Effector memory CD8-positive, alpha-beta T cell (primary cell): ENCODE measurements at places on chromosomes 16 and 17.

DNA sequence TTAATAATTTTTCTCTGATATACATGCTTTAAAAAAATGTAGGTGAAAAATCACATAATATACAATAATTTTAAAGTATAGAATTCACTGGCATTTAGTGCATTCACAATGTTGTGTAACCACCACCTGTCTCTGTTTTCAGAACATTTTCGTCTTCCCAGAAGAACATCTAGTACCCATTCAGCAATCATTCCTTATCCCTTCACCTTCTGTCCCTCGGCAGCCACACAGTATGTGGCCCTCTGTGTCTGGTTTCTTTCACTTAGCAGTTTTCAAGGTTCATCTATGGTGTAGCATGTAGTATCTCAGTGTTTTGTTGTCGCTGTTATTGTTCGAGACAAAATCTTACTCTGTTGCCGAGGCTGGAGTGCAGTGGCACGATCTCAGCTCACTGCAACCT lies 33.6 kb downstream of the PRPSAP2 start:
- DNase-seq: no peak

DNA sequence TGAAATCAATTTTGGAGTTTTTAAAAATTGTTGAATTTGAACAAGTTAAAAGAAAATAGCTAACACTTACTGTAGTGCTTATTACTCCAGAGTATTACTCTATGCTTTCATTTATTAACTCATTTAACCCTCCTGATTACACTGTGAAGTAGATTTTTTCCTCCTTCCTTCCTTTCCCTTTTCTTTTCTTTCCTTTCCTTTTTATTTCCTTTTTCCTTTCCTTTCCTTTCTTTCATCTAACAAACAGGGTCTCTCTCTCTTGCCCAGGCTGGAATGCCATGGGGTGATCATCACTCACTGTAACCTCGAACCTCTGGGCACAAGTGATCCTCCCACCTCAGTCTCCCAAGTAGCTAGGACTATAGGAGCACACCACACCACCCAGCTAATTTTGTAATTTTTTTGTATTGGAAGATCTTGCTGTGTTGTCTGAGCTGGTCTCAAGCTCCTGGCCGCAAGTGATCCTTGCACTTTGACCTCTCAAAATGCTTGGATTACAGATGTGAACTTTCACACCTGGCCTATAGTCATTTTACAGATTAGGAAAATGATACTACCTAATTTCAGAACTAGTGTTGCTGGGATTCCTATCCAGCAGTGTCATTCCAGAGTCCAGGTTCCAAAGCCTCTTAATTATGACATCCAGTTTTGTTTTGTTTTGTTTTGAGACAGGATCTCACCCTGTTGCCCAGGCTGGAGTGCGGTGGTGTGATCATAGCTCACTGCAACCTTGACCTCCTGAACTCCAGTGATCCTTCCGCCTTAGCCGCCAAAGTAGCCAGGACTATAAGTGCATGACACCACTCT lies 59.9 kb downstream of the TAOK1 start:
- no peak for DNase-seq

DNA sequence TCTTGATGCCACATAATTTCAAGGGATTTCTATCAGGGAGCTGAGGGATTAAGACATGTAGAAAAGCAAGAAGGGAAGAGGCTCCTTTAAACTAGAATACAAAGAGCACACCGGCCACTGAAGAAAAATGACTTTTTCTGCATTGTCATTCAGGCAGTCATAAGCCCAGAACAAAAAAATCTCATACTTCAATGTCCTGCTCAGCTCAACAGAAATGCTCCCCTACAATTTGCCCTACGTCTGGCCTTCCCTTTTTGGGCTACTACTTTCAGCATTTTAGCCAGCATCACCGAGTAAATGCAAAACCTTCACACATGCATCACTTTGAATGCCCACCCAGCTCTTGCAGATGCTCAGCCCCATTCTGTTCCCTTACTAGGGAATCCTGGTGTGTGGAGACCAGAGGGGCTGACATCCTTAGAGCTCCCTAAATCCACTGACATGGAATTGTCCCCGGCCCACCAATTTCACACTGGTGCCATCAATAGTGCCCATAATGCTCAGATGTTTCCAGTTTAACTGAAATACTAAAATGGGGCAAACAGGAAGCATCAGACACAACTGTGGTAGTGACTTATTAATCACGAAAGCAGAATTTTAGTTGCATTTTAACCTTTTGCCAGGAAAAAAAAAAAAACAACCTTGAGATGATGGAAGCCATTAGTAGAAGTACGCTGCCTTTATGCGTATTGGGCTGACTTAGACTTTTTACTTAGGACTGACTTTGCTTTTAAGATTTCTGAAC lies 2.7 kb downstream of the MAP3K14 start:
- DNase-seq: no peak

DNA sequence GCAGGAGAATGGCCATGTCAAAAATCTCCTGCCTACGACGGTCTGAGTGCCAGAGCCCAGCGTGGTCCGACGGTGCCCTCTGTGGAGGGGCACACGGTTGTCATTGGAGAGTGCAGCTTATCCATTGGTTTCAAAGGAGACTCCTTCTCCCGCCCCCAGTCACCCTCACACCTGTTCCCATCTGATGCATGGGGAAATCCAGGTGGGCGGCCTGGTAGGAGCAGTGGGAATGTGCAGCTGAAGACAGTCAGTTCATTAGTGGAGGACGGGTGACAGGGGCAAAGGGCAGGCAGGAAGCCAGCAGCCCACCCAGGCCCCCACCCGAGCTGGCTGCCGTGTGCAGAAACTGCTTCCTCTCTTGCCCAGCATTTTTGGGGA lies 162.3 kb downstream of the IRF8 start:
- DNase-seq: no peak

DNA sequence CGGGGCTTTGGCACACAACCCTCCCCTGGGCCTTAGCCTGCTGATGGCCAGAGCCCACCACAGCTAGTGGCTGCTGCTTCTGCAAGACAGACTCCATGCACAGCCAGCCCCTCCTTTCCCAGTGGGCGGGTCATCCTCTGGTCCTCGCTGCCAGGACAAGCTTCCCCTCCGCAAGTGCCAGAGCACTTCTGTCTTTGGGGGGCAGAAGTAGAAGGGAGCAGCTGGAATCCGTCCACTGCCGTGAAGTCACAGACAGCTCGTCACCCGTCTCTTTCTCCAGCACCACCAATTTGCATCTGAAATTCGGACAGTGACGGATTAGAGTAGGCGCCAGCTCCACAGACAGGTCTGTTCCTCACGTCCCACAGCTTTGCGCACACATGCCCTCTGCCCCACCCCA lies 31.3 kb upstream of the NAT9 start:
- DNase-seq: no peak

DNA sequence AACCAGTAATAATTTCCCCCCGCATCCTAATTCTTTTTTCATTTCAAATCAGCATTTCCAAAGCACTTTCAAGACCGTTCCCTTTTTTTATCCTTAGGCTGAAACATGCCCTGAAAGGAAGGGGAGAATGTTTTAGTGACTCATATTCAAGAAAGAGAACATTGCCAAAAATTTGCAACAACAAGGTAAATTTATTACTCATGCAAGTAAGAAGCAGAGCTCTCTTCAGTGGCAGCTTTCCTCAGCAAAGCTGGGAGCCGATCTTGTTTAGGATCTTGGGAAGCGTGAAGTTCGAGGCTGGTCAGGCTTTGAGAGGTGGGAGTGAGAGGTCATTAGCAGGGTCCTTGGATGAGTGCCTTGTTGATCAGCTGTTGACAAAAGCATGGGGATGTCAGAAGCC lies 129.5 kb downstream of the PRKCA start:
- DNase-seq: no peak

DNA sequence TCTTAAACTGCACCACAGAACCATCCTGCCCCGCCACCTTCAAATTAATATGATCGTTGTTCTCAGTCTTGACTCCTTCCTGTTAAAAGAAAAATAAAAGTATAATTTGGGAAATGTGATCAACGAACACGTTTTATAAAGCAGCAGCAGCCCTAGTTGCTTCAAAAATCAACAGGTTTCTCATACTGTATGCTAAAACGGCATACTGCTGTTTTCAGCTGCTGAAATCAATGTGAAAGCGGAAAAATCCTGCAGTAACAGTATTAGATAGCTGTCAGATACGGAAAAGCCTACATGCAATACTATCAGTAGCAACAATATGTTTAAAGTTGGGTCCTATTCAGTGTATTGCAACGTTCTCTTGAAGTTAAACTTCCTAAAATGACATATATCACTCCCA lies 1.6 kb downstream of the SUMO2 start:
- DNase-seq: no peak

- DNase-seq: peak; percentile 41
Observed at GRCh38 chr17:75404731-75405364, 630 bp downstream of the GRB2 start.

GRCh38 chr16:30010844-30011713 lies at the start of gene DOC2A:
Gene DOC2A (minus strand): TSS chr16:30011027. CDS start chr16:30010222, 805 bp downstream.
- DNase-seq: no peak

DNA sequence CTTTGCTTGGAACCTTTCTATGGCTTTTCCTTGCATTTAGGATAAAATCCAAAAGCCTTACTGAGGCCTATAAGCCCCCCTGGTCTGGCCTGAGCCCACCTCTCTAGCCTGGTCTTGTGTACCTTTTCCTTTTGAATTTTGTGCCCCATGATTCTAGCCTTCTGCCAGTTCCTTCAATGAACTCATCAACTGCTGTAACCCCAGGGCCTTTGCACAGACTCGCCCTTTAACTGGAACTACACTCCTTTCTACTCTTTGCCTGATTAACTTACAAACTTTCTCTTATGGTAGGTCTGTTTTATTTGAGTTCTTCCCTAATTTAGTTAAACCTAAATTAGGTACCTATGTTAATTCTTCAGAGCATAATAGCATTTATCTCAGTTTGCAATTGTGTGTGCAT lies 24.2 kb downstream of the GJD3 start:
- DNase-seq: no peak

GRCh38 chr17:81160747-81161453 lies 4.4 kb upstream of the PVALEF start:
- DNase-seq: no peak

DNA sequence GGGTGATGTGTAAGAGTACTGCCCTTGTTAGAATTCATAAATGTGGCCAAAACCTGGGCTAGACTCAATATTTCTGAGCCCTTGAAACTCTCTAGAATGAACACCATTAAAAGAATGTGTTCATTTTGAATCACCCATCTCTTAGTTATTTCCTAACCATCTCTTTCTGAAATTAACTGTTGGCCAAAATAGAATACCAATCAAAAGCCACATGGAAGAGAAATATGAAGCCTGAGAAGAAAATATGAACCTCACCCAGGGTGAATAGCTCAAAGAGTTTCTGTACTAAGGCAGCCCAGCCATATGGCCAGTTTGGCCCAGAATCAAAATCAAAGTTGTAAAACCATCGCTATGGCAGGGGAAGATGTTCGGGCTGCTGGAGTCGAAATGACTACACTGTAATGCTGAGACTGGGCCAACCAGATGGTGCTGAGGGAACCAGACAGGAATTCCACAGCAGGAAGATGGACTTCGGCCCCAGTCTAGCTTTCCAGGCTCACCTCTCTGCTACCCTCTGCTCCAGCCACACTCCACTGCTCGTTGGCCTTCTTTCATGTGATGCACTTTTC lies 154.3 kb upstream of the ZFHX3 start:
- no peak for DNase-seq

- no peak for DNase-seq
Observed at GRCh38 chr17:45784293-45784740, at the start of gene CRHR1. Gene CRHR1 (plus strand): TSS chr17:45784320. CDS start chr17:45784545, 225 bp downstream.

- DNase-seq: no peak
Observed at GRCh38 chr17:73947281-73947965, 256.1 kb upstream of the RPL38 start.

DNA sequence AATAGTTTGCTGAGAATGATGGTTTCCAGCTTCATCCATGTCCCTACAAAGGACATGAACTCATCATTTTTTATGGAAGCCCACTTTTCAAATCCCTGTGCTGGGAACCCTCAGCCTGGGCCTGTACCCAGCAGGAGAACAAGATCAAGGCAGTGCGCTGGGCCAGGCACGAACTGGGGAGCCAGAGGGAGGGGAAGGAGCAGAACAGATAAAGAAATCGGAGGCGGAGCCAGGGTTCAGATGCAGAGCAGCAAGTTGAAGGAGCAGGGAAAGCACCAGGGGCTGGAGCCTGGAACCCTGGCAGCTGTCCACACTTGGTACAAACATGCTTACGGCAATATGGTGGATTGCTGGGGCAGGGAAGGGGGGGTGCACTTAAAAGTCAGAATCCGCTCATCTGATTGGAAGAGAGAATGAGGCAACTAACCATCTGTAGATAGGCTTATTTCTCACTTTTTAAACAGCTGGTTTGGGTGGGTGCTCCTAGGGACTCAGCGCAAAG lies 107.5 kb downstream of the NOG start:
- no peak for DNase-seq

DNA sequence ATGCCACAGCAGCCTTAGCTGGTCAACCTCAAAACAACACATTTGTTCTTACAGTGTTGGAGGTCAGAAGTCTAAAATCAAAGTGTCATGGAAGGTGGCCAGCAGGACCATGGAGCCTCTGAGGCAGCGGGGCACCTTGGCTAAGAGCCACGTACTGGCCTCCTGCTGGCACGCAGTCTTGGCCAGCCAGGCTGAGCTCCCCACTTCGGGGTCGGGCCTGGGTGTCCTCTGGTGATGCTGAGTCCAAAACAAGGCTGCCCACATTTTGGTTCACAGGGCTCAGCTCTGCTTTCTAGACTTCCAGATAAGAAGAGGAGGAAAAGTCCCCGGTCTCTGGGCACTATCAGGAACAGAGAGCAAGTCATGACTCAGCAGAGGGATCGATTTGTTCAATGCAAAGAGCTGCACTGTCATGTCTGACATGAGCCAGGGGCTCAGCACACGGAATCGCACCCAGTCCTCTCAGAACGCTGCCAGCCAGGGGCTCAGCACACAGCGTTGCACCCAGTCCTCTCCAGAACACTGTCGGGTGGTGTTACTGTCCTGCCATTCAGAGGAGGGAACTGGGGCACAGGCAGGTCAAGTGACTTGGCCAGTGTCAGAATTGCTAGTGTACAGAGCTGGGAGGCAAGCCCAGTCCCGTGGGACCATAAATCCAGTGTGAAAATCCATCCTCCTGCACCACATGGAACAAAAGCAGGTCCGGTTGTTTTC lies 2.5 kb downstream of the LGALS9 start:
- DNase-seq: no peak
